Stimulated activated CD8-positive, alpha-beta memory T cell treated with anti-CD3 and anti-CD28 coated beads, Interleukin-7, amount 100 ng/mL, for 4 hours (primary cell): ENCODE measurements at places on chromosomes 16 and 17.

DNA sequence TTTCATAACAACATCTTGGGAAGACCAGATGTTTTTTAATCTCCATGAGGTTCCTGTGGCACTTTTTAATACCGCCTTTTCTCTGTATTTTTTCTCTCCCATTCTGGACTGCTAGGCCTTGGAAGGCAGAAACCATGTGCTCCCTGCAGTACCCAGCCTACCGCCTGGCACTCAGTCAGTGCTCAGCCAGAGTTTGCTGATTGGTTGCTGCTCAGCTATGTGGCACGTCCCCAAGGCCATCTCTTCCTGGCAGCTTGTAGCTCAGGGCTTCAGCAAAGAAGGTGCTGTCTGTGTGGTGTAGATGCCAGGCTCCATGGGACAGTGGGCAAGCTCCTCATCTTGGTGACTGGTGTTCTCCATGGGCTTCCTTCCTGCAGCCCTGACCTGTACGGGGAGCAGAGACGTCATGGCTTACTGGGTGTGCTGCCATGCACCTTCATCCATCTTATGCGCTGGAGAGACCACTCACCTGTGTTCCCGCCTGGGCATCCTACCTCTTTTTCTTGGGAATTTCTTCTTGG, 86.7 kb downstream of the CLEC16A start:
- no peak for DNase-seq

- no peak for DNase-seq
Observed at GRCh38 chr16:9327253-9327652, 235.8 kb downstream of the HAPSTR1 start.

GRCh38 chr17:39653662-39654331, 11.4 kb upstream of the TCAP start:
- peak; percentile 43 for DNase-seq

DNA sequence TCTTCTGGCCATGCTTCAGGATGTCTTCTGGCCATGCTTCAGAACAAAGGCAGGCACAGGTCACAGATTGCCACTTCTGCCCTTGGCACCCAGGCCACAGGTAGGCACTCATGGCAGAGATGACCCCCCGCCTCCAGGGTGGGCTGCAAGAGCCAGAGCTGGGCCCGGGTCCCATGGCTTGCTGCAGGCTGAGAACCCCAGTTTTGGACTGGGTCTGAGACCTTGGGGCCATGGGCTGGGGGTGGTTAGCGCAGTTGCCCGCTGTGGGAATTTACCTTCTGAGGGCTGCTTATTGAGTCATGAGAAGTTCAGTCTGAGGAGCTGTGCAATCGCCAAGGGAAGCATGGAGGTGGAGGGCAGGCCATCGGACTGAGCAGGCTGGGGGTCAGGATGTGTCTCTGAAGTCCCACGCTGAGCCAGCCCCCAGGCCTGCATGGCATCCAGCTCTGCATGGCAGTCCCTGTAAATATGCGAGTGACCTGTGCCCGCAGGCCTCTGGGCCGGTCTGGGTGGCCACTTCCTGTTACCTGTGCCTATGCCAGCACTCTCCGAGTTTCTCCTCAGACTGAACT, 1.7 kb downstream of the ANKRD13B start:
- no peak for DNase-seq

GRCh38 chr16:48353565-48354163, 31.5 kb downstream of the SIAH1 start:
- DNase-seq, result peak; percentile 43

DNA sequence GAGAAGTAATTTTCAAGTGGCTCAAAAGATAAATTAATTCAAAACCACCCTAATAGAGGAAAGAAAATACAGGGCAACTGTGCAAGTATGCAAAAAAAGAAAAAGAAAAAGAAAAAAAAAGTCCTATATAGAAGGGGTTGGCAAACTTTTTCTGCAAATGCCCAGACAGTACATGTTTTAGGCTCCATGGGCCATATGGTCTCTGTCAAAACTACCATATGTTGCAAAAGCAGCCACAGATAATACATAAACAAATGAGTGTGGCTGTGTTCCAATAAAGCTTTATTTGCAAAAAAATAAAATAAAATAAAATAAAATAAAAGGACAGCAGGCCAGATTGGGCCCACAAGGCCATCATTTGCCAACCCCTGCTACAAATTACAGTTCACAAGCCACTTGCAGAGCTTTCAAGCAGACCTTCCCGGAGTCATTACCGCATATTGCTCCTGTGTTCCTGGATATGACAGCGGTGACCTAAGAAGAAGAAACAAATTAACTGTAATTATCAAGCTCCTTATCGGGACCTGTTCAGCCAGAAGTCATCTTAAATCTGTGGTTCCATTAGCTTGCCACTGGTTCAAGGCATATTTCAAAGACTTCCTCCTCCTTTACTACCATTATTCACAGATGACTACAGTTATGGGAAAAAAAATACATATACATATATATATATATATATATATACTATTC, 15.9 kb downstream of the ZC3H7A start:
- no peak for DNase-seq

DNA sequence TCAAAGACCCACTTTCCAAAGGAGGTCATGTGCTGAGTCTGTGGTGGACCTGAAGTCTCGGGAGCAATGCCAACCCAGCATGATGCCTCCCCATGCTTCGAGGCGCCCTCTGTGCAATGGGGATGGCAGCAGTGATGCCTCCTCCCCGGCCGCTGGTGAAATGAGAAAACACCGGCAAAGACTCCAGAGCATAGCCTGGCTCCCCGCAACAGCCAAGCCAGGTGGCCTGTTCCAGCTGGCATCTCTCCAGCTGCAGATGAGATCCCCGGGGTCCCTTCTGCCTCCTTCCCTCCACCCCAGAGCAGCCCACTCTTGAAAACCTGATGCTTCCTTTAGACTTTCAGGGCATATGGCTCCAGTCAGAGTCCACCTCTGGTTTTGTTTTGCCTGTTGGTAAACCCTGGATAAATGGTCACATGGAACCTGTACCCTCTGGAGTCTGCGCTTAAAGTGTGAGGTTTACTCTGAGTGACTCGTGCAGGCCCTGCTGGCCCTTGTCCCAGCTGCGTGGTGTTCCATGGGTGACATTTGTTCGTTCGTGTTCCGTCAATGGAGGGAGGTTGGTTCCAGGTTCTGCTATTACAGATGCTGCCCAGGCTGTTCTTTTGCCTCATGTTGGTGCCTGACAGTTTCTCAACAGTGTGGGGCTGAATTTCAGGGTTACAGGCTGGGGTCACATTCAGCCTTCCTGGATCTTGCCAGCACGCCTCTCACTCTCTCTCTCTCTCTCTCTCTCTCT, 181.8 kb upstream of the CIBAR2 start:
- DNase-seq, result no peak

DNA sequence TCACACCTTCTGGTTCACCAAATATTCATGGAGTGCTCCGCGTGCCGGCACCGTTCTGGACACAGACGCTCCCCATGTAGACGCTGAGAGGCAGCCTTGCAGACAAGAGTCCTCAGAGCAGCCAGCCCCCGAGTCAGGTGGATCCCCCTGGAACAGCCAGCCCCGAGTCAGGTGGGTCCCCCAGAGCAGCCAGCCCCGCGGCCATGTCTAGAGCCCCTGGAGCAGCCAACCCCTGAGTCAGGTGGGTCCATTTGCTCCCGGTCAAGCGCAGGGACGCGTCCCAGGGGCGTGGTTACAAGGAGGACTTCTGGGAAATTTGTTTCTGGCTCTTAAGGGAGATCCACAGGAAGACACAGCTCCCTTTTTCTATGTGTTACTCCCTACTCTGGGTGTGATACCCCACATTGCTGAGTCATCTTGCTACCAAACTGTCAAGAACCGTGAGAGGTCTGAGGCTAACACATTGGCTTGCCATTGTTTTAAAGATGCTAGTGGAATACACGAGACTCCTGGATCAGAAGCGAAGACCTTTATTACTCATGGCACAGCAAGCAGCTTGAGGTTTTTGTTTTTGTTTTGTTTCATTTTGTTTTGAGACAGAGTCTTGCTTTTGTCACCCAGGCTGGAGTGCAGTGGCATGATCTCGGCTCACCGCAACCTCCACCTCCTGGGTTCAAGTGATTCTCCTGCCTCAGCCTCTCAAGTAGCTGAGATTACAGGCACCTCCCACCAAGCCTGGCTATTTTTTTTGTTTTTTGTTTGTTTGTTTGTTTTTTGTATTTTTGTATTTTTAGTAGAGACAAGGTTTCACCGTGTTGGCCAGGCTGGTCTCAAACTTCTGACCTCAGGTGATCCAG, 43.3 kb upstream of the CBFA2T3 start:
- DNase-seq, result no peak

- no peak for DNase-seq
Observed at GRCh38 chr17:28029044-28029443, 13.4 kb upstream of the NLK start.

- DNase-seq, result no peak
Observed at GRCh38 chr16:50425648-50426047, 56.9 kb upstream of the BRD7 start.

DNA sequence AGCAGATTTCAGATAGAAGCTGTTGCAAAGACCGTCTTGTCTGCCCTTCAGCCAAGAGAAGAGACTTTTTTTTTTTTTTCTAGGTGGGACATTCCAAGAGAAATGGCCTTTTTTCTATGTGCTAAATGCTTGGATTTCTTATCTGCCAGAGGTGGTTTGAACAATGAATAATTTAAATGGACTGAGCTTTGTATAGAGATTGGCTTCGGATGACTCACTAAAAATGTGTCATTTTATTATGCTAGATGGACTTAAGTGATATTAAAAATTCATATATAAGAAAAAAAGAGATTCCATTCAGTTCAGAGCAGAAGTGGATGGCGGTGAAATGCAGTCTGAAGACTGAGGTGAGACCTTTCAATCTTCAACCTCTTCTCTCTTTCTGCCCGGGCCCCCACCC, 58.4 kb downstream of the MEAK7 start:
- DNase-seq, result no peak

DNA sequence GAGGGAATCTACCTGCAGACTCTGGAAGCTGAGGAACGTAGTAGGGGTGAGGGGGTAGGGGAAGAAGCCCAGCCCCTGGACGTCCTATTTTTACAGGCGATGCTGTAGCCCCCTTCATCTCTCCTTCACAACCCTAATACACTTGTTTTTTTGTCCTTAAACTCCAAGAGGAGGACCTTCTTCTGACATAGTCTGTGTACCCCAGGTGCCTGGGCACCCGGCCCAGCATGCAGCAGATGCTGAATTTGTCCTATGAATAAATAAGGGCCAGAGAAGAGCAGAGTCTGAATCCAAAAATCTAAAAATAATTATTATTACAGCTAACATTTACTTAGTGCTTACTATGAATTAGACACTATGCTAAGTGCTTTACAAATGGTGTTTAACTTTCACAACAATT, 5.1 kb downstream of the KIF18B start:
- no peak for DNase-seq

DNA sequence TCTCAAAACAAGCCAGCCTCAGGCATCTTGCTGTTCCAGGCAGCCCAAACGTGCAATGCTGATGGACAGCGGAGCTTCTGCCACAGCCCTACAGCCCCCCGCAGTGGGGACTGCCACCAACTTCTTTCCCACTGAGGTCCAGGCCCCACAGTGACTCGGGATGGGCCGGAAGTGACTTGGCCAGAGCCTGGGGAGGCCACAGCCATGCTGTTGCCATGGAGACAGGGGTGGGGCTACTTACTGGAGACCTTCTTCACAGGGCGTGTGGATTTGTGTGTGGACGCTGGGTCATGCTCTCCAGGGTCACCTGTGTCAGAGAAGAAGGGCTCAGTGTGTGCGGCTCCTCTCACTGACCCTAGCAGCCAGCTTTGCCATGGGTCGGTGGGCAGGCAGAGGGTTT, 15.0 kb downstream of the TRIM25 start:
- DNase-seq, result no peak

- DNase-seq, result no peak
Observed at GRCh38 chr17:67542219-67543114, 165.4 kb downstream of the PITPNC1 start.

- no peak for DNase-seq
Observed at GRCh38 chr16:28531777-28532744, 6.7 kb downstream of the NUPR1 start.

- no peak for DNase-seq
Observed at GRCh38 chr17:48045316-48046001, 2.7 kb upstream of the NFE2L1 start.

DNA sequence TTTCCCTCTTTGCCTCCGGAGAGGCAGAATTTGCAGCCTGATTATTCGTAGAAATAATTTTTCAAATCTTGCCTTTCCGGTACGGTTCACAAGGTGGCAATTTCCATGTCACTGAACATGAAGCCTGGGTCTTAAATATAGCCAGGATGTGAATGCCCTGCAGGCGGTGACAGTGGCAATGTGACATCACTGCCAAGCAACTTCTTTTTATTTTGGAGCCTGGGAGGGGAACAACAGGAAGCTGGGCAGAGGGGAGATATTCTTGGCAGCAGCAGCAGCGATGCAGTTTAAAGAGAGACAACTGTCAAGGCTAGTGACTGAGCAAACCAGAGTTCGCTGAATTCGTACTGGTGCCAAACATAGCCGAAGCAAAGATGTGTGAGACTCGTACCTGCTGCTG, 171.1 kb downstream of the SNX29 start:
- DNase-seq, result no peak

DNA sequence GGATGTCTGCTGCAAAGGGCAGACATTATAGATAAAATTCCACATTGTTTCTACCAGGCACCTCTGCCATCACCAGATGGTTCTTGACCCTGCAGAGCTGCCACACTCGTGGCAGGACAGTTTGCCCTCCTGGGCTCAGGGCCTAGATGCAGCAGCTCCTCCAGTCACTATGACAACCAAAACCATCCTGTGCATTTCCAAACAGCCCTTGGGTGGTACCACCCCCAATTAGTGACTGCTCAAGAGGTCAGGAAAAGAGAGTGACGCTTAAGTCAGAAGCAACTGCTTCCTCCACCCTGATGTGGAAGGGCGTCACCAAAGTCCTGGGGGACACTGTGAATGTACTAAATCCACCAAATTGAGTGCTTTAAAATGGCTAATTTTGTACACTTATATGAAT, 109.2 kb downstream of the C16orf95 start:
- DNase-seq, result no peak

DNA sequence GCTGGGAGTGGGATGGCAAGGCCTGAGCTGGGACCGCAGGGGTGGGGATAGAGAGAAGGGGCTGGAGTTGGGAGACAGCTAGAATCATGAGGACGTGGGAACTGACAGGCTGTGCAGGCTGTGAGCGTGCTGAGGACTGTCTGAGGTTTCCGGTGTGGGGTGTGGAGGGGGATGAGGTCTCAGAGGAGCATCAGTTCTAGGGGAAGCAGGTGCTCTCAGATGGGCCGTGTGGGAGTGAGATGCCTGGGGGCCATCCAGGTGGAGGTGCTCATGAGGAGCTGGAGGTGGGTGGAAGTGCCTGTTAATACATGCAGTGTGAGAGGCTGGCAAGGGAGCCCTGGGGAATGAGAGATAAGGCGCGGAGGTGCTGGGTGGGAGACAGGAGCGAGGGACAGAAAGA, 27.2 kb downstream of the HASPIN start:
- peak; percentile 34 for DNase-seq

GRCh38 chr17:78357177-78357586, 2.7 kb downstream of the SOCS3 start:
- DNase-seq, result no peak

DNA sequence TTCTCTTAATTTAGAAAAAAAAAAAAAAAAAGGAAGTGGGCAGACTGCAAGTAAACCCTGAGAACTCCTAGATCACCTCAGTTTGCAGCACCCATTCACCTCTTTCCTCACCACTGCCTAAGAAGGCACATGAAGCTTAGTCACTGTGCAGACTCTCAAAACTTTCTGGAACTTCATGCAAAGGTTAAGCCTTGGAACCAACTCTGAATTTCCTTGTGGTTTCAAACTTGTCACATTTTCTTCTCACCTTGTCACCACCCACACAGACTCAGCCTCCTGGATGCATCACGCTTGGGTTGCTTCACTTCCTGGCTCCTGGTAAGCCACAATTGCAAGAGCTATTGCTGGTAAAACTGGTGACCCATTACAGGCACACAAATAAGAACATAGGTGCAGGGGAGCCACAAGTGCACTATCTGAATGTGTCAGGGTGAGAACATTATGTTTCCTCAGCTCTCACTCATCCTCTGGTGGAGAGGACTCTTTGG, 15.0 kb upstream of the CPD start:
- DNase-seq, result peak; percentile 80
